Iris pigment epithelial cell (primary cell): ENCODE measurements at places on chromosomes 1 and 21.

GRCh38 chr1:72435025-72435424 is 152.7 kb upstream of the NEGR1 start:
- peak; percentile 53 for DNase-seq

DNA sequence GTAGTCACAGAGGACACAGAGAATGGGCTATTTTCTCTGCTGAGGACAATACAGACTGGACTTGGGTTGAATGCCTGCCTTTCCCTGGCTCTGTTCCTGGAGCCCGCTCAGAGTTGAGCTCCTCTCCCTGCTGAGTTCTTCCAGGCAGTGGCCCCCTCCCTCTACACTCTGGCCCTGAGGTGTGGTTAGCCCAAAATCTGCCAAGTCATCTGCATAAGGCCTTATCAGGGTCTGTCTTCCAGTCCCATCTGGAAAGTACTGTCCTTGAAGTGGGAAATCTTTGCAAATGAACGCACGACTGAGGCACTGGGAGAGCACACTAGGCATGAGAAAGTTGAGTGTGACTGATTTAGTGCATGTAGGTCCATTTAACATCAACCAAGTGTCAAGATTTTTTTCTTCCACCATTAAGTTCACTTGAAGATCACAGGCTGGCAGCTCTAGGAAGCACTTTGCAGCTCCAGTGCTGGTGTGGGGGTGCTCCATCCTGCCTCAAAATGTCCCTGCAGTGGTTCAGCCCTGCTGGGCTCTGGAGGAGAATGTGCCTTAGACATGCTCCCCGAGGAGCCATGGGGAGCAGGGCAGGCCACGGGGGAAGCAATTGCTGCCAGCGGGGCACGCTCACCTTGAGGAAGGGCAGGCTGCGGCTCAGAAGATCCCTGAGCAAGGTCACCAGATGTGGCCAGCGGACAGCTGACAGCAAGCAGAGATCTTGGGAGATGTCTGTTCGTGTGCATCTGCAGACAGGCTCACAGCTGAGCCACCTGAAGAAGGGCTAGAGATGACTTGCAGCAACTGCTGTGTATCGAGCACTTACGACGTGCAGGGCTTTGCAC is 41.5 kb downstream of the IER5 start:
- no peak for DNase-seq

DNA sequence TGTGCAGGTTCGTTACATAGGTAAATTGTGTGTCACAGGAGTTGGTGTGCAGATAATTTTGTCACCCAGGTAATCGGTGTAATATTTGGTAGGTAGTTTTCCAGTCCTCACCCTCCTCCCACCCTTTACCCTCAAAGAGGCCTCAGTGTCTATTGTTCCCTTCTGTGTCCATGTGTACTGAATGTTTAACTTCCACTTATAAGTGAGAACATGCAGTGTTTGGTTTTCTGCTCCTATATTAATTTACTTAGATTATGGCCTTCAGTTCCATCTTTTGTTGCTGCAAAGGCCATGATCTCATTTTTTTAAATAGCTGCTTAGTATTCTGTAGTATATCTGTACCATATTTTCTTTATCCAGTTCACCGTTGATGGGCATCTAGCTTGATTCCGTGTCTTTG is 87.3 kb downstream of the RPS6KC1 start:
- no peak for DNase-seq

DNA sequence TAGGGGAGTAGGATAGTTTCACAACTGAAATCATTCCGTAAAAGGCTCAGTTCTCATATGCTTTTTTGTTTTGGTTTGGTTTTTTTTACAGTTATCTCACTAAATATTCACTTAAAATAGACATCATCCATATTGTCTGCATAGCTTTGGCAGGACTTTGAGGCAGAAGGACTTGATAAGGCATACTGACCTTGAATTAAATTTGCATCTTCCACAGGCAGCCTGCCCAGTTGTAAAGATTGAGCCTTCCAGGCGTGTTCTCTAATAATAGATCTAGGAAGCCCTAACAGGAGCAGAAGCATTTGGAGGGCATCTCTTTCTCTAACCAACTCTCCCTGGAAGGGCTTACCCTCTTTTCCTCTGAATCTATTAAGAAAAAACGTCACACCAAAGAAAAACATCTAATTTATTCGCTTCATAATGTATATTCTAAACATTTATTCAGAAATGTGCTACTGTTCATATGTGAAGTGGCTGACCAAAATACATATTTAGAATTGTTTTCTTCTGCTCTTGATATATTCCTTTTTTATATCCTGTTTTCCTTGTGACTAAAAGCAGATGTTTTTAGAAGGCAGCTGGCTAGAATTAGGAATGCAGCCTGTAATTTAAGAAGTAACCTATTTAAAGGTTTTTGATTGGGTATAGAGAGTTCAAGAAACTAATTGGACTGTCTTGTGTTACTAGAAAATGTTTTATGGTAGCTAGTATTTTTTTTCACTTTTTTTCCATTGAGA is 20.2 kb downstream of the DESI2 start:
- DNase-seq: peak; percentile 52

GRCh38 chr1:159800177-159800930 is 1.8 kb upstream of the FCRL6 start:
- DNase-seq: no peak

GRCh38 chr1:244497805-244498204 is 36.7 kb downstream of the CATSPERE start:
- peak; percentile 4 for DNase-seq

DNA sequence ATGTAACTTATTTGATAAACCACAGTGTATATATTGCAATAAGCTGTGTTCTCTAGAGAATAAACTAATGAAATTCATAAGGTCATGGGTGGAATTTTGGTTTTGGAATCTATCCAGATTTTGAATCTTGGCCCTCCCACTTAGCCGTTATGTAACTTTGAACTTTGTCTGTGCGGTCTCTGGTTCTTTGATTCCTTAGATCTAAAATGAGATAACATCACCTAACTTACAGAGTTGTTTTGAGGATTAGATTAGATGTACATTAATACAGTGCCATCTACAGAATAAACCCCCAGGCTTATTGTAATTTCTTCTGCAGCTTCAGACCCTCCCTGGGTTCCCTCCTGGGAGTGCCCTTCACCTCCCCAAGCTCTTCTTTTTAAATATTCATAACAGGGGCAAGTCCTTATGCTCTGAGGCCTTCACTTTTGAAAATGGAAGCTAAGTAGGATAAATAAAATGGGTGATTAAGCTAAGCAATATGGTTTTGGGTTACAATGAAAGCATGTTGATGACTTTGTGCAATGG is 124.3 kb downstream of the ATG4C start:
- peak; percentile 34 for DNase-seq

GRCh38 chr1:111082421-111083203 is 57.3 kb downstream of the DRAM2 start:
- DNase-seq: peak; percentile 72

DNA sequence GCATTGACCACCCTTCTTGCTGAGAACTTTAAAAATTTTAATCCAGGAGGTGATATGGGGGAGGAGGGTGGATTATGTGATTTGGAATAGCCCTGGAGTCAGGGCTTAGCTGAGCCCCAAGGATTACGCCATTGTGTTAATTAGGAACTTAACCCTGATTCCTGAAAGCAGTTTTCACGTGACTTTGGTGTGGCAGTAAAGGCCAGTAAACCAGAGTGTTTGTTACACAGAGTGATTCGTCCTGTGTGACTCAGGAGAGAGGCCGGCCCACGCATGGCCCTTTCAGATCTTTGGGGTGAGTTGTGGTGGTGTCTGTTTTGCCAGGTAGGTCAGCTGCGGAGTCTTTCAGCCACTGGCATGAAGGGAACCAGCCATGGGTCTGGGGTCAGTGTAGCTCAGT is 107.6 kb downstream of the NOS1AP start:
- peak; percentile 36 for DNase-seq

- peak; percentile 81 for DNase-seq
These were observed 35.6 kb downstream of the NGF start for GRCh38 chr1:115302390-115302961.

- DNase-seq: no peak
These were observed 314.7 kb downstream of the NEGR1 start for GRCh38 chr1:71967670-71968069.

GRCh38 chr1:19797827-19798226 is 1.9 kb downstream of the TMCO4 start:
- no peak for DNase-seq

DNA sequence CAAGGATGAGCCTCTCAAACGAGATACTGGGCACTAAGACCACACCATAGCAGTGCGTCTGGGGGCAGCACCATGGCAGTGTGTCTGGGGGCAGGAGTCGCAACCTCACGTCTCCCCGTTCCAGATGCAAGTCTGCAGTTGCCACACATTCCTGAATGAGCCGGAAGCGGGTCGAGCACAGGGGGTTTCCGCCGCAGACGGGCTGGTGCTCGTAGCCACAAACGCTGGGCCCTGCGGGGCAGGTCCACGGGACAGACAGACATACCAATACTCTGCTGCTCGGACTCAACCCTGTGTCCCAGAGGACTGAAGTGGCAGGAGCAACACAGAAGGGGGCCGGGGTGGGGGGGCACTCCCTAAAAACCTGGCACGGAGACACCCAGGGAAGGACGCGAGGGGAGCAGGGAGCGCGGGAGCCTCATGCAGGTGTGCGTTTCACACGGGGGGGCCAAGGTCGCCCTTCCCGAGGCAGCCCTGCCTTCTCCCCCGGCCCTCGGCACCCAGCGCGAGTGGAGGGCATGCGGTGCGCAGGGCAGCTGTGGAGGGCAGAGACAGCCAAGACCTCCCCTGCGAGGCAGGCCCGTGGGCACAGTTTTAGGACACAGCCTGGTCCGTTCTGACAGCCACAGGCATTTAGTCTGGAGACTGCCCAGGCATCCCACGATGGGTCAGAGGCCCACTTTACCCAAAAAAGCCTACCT is 24.5 kb downstream of the PTTG1IP start:
- no peak for DNase-seq
